ENCODE measurements at places on chromosomes 4 and X.

DNA sequence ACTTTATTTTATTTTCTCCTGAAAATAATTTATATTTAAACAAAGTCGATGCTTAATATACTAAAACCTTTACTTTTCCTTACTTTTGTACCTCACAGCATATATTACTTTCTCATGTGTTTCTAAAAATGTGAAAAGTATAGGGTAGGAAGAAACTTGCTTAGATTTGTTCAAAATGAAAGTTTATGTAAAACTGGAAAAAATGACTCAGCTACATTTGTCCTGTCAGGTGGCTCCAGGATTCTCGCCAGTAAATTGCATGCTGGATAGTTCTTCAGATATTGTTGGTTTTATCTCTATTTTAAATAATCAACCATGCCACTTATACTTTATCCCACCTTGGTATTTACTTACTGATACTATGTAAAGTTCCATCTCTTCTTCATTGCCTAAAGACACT, 159.2 kb upstream of the NDST4 start:
- DNase-seq, result no peak

- no peak for DNase-seq
Observed at GRCh38 chr4:3496021-3496420, 32.9 kb downstream of the DOK7 start.

DNA sequence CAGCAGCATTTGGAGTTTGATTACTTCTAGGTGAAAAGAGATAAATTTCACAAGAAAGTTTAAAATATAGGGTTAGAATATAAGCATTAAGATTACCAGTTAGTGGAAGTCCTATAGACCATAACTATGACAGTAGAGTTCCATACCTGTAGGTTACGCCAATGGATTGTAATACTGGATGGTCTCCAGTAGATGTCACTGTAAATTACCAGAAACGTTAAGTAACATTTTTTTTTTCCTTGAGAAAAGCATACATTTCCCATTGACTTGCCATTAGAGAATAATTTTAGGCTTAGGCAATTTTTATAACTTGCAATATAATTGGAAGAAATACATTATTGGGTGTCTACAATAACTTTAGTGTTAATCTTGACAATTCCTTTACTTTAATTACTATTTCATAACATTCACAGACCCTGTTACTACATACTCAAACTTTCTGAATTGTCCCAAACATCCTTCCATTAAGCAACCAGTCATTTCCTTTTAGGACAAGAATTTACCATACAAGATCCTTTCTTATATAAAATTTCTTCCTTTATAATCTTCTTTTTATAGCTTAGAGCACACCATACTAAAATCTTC, 304.1 kb upstream of the TECRL start:
- no peak for DNase-seq

DNA sequence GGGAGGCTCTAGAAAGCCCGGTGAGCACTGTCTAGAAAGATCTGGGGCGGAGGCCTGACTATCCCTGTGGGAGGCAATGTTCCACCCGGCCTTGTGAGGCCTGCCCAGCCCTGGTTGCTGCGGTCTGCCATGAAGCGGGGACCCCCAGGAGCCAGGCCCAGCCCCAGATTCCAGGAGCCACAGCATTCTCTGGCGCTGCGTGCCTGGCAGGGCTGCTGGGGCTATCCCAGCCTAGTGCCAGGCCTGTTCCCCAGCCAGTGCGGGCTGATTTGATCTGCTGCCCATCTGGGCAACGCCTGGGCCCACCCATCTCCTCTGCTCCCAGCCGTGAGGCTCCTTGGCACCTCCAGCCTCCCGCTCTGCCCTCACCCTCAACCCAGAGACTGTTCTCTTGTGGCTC, 19.6 kb downstream of the ATP2B3 start:
- DNase-seq, result no peak

DNA sequence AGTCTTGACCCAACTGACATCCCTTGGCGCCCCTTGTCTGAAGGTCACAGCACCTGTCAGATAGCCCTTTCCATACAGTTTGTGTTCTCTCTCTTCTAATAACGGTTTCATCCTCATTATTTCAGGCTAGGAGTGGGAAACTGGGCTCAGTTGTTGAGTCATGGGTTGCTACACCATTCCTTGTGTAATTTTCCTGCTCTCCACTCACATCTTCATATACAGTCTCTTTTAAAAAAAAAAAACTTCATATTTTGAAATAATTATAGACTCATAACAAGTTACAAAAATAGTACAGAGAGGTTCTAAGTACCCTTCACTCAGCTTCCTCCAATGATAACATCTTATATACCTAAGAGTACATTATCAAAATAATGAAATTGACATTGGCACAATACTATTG, 60.2 kb upstream of the GRPR start:
- DNase-seq, result no peak

GRCh38 chr4:16449406-16449805, 223.1 kb upstream of the TAPT1 start:
- no peak for DNase-seq

DNA sequence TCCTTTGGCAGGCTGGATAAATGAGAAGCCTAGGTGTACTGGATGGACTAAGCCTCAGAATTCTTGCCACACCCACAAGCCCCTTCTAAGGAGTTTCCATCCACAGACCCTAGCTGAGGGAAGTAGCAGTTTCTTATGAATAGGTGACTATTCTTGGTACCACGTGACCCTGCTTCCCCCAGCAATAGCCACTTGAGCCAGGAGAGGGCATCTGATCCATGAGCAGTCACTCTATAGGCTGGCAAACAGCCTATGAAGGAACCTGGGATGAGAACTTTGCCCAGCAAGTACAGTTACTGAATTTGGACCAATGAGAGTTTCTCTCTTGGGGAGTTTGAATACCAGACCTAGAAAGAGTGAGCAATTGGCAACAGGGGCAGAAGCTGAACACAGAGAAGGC, 84.0 kb downstream of the RTL9 start:
- no peak for DNase-seq

DNA sequence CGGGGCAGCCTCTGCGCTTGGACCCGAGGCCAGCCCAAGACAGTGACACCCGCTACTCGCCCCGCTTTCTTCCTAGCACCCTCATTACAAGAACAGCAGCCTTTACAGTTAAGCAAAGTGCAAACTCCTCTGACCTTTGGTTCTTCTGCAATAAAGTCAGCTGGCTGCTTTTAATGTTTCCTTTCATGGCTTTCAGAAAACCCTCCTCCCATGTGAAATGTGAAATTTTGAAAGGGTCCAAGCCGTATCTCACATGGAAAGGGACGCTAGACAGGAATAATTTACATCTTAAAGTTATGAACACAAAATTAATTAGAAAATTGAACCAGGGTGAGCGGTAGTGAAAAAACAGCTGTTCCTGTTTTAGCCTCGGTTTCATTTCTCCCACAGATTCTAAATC, 520.1 kb upstream of the FRG1 start:
- no peak for DNase-seq

GRCh38 chrX:154443992-154444754, at the start of gene FAM50A:
Gene FAM50A (plus strand): TSS chrX:154444141. CDS start chrX:154444236, 95 bp downstream.
- peak; percentile 32 for DNase-seq

DNA sequence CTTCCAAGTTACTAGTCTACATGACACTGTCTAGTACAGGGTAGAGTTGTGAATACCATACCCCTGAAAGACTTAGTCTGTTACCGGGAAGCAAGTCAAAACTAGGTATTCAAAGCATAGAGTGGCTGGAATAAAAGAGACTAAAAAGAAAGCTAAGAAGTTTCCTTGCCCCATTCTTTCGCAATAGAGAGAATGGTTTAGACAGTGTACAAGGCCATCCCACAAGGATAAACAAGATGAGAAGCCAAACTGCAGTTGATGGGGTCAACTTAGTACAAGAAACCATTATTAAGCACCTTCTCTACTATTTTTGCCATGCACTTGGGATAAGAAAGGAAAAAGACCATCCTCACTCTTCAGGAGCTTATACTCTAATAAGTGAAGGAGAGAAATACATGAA, 30.3 kb downstream of the AMMECR1 start:
- DNase-seq, result no peak

- DNase-seq, result no peak
Observed at GRCh38 chr4:69617083-69617694, 22.3 kb downstream of the UGT2A2 start.

DNA sequence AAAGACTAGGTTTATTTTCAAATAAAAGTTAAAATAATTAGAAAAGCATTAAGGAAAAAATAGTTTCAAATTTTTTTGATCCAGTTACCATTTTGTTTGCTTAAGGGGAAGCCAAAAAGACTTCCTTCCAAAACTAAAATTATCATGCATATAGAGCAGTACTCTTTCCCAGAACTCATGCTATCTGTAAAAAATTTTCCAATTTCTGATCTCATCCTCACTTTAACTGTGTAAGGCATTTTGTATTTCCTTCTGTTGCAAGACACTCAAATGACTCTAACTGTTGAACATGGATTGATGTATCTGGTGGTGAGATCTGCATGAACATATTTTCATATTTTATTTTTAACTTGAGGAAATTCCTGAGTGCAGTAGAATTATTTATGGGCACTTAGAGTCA, 150.1 kb downstream of the ADAM29 start:
- DNase-seq, result no peak

DNA sequence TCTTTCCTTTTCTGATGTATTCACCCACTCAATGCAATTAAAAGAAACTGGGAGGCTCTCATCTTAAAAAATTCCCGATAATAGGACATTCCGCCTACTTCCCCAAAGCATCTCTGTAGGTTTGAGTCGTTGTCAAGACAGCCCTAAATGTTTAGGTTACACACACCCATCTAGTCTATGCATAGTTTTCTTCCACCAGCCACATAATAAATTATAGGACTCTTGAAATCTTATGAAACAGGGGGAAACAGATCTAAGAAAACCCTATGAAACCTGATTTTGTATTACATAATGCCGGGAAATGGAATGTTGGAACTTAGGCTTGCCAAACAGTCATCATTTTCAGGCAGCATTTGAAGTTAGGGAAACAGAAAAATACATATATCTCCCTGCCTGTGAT, 150.0 kb downstream of the PRKX start:
- no peak for DNase-seq

DNA sequence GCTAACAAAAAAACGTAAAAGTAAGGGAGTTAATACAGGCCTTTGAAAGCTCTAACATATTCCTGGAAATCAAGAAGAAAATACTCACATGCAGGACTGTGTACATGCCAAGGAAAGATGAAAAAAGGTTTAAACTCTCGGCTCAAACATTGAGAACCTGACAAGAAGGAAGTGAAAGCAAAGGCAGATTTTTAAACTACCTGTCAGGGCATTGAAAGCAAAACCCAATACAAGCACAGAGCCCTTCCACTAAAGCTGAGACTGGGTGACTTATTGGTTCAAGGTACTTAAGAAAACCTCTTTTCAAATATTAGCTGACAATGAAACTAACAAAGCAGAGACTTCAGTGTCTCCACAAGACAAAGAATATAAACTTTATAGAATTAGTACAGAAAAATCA, 313.0 kb upstream of the GRID2 start:
- DNase-seq, result no peak

GRCh38 chr4:54063737-54064316, 578 bp downstream of the CHIC2 start:
- DNase-seq, result peak; percentile 40

DNA sequence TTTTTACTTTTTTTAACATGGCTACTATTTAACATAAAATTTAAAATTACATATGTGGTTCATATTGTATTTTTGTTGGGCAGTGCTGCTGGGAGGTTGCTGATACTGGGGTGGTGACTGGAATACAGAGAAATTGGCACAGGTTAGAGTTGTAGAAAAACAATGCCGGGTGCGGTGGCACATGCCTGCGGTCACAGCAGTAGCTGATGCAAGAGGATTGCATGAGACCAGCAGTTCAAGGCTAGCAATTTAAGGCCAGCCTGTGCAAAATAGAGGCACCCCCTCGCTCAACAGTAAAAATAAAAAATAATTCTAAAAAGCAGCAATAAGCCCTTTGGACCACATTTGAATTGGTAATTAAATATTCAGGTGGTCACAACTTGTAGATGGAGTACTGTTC, 11.8 kb upstream of the CPE start:
- DNase-seq, result no peak

DNA sequence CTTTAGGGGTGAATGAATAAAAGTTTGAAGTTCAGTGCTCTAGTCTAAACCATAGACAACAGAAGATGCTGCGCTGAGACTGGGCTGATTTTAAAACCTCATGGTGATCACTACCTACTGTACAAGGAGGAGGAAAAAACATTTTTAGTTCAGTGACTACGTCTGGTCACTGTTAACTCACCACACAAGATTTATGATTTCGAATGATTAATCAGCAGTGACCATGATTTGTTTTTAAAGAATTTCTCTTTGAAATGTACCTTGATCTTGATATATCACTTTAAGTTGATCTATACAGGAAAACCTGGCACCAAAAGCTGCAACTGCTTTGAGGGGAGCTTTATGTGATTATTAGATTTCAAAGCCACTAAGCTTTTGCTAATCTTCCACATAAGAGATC, 286.3 kb downstream of the PDGFC start:
- DNase-seq, result no peak

- DNase-seq, result no peak
Observed at GRCh38 chrX:134603806-134604700, 54.2 kb downstream of the PLAC1 start.

DNA sequence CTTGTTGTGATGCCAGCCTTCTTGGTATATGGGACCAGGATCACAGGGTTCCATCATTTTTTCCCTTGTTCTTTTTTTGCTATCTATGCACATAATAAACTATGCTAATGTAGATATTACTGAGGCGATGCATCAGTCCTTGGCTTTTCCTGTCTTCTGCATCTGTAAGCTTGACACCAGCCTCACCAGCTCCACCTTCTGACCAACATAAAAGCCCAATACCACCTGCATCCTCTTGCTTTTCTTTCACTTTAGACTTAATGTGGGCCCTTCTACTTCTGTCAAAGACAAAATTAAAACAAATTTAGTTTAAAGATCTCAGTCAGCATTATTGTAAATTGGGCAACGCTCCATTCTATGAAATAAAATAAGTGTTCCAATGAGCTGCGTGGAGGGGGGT, 1718.8 kb upstream of the PCDH10 start:
- DNase-seq, result no peak

GRCh38 chr4:176726803-176727202, 65.9 kb downstream of the VEGFC start:
- DNase-seq, result no peak

DNA sequence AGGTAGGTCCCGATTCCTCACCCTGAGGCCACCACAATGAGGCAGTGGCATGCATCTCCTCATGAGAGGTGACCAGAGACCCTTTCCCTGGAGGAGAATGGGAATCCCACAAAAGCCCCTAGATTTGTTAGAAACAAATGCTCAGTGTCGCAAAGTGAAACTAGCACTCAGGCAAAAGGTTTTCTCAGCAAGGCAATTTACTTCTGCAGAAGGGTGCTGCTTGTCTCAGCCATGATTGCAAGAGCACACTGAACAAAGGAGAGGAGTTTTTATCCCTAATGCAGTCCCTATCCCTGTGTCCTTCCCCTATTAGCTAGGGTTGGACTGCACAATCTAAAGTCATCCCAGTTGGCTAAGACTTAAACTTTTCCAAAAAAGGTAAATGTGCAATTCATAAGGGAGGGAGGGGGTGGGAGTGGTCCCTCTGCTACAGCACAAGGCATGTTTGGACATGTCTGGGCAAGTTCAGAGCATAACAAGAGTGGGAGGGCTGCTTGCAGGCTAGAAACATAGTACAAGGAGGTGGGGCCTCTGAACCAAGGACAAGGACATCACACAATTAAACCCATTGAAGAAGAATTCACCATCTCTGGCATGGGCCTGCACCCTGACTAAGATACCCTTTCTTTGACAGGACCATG, 185.3 kb downstream of the CCNG2 start:
- DNase-seq, result no peak

- no peak for DNase-seq
Observed at GRCh38 chrX:2498781-2499302, 1.9 kb downstream of the DHRSX start.
